ENCODE measurements at places on chromosomes 1 and 21.
A peak's percentile ranks its signal among the peaks of the same experiment; 100 is the strongest.

- peak; percentile 81 for DNase-seq
Measured at GRCh38 chr1:54944610-54945392, 35.6 kb upstream of the TMEM61 start.

- DNase-seq = peak; percentile 61
Measured at GRCh38 chr21:27423906-27424595, 457.2 kb upstream of the ADAMTS5 start.

DNA sequence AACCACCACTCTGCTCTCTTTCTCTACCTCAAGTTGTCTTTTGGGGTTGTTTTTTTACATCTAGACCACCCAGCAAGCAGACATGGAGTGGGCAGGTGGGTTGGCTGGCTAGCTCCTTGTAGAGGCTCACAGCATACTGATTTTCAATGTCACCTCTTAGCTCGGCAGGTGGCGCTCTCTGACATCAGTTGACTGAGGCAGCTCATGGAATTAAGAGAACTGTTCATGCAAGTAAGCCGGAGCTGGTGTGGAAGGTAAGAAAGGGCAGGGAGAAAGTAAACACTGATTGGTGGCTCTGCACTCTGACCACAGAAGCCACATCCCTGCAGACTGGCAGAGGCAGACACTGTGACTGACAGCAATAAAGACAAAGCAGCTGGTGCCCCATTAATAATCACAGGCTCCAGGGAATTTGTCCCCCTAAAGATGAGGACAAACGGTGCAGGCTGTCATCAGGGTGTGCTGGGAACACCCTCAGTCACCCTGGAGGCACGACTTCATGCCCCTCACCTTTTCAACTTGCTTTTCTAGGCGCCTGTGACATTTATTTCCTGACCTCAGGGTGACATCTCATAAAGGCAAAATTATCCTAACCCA is 226.8 kb downstream of the LMX1A start:
- DNase-seq = peak; percentile 34

DNA sequence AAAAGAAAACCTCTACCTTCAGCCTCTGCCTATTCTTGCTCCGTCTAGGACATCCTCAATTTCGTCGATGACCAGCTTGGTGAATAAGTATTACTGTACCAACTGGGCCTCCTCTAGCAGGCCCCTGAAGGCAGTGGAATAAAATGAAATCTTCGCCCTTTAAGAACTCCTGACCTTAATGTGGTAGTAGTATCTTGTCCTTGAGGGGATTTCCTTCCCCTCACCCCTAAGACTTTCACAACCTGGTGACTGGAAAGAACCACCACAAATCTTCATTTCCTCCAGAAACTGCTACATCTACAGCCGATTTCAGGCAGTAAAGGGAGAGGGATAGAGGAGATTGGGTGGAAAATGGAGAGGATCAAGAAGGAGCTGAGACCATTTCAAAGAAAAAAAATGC is 1.6 kb upstream of the HAX1 start:
- no peak for DNase-seq

- DNase-seq = no peak
Measured at GRCh38 chr1:203447151-203447550, 28.5 kb upstream of the PRELP start.

GRCh38 chr1:39973503-39974135 is 18.7 kb downstream of the MFSD2A start:
- DNase-seq = peak; percentile 67

DNA sequence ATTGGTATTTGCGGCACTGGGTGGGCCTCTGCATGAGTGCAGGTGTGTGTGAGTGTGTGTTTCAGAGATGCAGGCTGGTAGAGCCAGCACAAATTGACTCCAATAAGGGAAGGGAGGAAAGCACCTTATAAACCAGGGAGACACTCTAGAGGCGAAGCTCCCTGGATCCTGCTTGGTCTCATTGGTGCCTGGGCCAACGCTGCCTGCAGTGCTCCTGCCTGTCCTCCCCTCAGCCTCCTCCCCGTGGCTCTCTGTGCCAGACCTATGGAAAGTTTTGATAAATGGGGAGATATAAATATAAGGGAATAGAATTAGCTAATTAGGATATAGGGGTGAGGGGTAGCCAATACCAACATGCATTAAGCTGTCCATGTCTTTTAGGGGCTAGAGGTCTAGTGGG is 2.6 kb downstream of the BSND start:
- DNase-seq = no peak

- no peak for DNase-seq
Measured at GRCh38 chr1:235867903-235868469, 1.3 kb upstream of the LYST start.

- peak; percentile 85 for DNase-seq
Measured at GRCh38 chr1:88985032-88985431, 7.4 kb downstream of the KYAT3 start.

DNA sequence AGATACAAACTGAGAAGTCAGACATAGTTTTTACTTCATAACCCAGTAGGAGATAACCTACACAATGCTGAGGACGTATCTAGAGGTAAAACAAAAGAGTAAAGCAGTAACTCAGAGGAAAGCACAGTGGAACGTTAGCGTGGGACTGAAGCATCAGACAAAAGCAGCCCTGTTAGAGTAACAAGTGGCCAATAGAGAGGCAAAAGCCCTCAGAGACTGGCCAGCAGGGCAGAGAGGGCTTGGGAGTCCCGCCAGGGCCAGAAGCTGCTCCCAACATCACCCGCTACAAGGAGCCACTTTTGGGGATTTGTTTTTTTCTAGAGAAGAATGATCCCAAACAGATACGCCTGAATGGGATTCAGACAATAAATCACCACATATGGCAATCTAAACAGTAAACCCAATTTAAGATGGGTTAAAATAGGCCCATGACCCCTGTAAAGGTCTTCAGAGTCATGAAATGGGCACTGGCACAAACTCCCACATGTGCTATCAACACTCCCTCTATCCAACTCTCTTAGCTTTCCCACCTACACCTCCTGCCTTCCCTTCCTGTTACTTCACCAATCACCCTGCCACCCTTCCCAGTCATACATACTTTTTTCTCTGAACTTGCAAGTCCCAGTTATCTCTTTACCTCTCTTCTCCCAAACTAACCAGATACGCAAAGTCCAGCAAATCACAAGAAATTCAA is 17.2 kb downstream of the TADA1 start:
- DNase-seq = no peak

DNA sequence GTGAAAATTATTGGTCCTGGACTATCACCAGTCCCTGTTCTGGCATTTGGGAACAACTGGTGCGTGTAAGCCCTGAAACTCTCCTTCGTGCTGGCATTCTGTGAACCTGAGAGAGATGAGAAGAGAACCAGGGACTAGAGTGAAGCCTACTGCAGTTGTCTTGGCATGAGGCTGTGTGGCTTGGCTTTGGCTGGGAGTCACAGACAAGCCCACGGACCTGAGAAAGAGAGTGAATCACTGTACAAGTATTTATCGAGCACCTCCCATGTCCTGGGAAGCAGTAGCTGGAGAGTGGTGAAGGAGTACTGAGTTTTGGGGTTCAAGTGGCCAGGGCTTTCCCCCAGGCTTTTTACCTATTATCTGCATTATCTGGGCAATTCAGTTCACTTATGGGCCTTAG is 63.3 kb downstream of the FGGY start:
- DNase-seq = peak; percentile 71

DNA sequence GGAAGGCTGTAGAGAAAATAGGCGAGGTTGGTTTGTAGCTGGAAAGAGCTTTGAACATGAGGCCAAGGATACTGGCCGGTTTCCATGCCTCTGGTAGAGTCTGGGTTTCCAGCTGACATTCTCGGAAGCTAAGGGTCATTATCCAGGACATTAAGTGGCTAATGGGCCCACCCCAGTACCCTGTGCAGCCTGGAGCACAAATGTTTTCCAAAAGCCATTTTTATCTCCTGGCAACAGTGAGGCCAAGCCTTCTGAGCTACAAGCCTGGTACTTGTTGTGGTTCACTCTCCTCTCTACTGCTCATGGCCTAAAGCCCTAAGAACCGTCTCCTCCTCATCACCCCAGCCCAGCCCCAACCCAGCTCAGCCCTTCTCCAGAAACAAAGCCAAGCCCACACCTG is 122.9 kb downstream of the DMRTA2 start:
- DNase-seq = no peak

GRCh38 chr1:71967670-71968069 is 314.7 kb downstream of the NEGR1 start:
- no peak for DNase-seq

- no peak for DNase-seq
Measured at GRCh38 chr1:32411261-32411660, 17.0 kb upstream of the BSDC1 start.

DNA sequence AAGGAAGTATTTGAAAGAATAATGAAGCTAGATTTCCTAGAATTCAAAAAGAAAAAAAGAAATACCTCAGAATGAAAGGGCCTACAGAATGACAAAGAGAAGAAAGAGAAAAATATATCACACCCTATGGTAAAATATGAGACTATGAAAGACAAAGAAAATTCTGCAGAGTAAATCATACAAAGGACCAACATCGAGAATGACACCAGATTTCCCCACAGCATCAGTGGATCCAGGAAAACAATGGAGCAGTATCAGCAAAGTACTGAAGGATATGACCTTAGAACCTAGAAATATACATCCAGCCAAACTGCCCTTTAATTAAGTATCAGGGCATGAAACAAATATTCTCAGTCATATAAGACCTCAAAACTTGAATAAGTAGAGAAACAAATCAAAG is 21.2 kb upstream of the IFNAR2 start:
- DNase-seq = no peak

DNA sequence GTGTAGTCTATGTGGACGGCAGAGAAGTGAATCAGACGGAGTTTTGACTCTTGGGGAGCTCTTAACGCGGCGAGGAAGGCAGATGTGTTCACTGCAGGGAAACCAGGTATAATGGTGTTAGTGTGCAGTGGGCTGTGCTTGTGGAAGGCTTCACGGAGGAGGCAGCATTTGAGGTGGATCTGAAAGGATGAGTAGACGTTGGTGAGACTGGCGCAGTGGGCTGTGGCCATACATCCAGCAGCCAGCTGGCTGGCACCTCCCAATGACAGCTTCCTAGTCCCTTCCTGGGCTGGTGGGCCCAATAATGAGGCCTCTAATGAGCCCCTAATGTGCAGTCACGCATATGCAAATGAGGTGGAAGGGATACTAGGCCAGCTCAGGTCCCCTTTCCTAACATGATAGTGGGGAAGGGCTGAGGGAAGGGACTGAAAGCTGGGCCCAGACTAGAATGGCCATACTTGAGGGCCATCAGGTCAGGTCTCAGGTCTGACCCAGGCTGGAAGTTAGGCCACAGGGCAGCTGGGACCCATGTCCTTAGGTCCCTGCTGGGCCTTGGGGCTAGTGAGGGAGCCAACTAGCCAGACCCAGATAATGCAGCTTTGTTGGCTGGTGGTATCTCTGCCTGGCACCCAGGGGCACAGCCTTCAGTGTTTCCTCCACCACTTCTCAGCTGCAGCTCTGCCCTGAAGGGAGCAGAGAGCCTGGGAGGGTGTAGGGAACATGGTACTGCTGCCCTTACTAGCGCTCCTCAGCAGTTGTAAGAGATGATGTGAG is 3.8 kb downstream of the MAP7D1 start:
- no peak for DNase-seq

DNA sequence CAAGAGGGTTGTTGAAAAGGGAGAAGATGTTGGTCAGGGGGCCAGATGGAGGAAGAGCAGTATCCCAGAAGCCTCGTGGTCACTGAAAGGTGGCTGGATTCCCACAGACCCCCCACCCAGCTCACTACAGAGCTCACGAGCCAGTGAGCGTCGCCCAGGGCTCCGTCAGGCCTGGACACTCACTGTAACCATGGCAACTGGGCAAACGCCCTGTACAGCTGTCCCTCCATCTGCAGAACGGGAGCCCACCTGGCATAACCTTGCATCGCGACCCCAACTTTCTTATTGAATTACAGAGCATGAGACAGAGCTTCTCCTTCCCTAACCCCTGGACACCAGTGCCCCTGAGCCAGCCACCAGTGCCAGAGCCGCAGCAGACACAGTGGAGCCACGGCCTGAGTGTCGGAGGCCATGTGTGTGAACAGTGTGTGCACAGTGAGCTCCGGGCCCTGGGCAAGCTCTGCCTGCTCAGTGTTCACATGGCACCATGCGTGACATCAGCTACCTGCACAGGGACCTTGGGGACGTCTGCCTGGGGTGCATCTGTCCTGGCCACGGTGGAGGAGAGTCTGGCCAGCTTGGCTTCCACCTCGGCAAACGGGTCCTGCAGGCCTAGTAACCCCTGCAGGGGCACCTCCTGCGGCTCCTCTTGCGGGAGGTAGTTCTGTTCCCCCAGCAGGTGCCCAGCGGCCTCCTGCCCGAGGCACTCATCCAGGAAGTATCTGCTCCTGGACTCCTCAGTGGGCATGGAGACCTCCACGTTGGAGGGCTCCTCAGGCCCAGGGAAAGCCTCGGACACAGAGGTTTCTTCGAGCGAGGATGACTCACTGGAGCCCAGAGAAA is 25.9 kb upstream of the DDOST start:
- no peak for DNase-seq

GRCh38 chr1:226569879-226570547 is 21.4 kb downstream of the STUM start:
- DNase-seq = no peak

DNA sequence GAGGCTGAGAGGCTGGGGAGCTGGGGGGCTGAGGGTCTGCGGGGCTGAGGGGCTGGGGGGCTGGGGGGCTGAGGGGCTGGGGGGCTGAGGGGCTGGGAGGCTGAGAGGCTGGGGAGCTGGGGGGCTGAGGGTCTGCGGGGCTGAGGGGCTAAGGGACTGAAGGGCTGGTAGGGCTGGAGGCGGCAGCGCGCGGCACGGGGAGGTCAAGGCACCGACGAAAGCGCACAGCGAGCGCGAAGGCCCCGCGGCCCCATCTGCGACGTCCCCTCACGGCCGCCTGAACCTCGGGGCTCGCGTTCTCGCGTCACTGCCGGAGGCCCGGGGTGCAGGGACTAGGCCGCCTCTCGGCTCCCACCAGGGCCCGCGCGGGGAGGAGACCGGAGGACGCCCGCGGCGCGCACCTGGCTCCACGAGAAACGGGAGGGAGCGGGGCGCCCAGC is 356 bp downstream of the INTS11 start:
- DNase-seq = no peak

- no peak for DNase-seq
Measured at GRCh38 chr21:15221799-15222386, 157.1 kb upstream of the NRIP1 start.

GRCh38 chr21:15058854-15059263 is 5.9 kb downstream of the NRIP1 start:
- DNase-seq = peak; percentile 81

DNA sequence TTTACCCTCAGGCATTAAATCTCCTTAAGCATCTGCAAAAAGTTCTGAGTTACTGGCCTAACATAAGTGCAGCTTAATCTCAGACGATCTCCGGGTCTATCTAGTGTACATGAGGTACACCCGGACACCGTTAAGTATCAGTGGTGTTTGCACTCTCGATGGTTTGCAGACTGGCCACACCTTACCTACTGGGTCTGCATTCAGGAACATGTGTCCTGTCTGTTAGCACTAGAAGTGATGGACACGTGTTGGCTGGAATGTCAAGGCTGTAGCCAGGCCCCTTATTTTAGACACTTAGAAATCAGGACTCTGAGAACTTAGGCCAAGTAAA is 783 bp upstream of the AGL start:
- no peak for DNase-seq

DNA sequence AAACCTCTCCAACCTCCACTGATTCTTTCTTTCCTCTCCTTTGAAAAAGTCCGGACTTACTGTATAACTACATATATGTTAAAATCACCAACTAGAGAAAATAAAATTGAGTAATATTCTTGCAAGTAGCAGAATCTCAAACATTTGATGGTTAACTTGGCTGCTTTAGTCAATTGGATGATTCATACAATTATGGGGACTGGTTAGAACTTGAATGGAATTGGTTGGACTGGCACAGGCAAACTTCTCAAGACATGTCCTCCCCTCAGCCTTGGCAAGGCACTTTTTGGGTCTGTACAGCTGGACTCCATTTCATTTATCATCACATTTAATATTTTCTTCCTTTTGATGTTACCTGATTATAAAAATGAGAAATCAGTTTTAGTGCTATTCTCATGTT is 6.5 kb downstream of the WLS start:
- DNase-seq = peak; percentile 38
